ENCODE measurements at places on chromosomes 2 and 18.

- DNase-seq, result no peak
Observed at GRCh38 chr2:169091256-169091655, 21.9 kb downstream of the DHRS9 start.

DNA sequence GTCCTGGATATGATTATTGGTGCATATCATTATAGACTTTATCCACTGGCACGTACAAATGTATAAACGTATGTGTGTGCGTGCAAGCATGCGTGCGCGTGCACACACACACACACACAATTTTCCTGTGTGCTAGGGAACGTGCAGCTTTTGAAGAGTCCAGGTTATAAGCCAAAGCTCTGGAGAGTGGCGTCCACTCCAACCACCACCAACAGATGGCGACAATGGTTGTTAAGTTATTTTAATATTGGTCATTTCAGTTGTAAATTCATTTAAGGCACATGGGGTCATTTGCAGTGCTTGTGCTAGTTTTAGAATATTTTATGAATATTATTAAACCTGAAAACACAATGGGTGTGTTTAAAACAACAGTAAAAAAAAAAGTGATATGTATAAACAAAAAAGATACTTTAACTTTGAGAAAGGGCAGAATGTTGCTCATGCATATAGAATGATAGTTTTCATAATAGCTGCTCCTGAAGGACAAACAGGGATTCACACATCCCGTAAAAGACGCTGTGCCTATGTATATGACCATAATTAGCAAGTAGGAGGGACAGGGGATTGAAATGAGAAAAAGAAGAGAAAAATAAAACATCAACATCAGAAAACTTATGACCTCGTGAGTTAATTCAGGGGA lies 124.2 kb upstream of the ITGB6 start:
- DNase-seq, result peak; percentile 32

- DNase-seq, result no peak
Observed at GRCh38 chr2:118176601-118177000, 88.3 kb downstream of the INSIG2 start.

- no peak for DNase-seq
Observed at GRCh38 chr18:38883111-38883510, 1317.5 kb upstream of the CELF4 start.

DNA sequence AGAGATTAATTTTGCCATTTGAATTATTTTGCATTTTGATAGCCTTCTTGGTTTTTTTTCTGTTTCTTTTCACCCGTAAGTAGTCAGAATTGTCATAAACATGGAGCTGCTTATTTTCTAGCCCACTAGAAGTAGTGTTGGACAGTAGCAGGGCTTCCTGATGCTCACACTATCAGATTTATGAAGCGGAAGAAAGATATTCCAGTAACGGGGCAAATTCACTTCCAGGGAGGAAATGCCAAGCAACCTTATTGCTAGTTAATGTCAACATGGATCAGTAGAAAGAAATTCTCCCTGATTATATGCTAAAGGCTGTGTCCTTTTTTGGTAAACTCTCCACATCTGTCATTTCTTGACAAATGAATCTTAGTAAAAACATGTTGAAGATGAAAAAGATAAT lies 19.2 kb upstream of the ADAM23 start:
- DNase-seq, result no peak

- DNase-seq, result peak; percentile 79
Observed at GRCh38 chr2:231672617-231673347, 35.5 kb upstream of the PTMA start.

- no peak for DNase-seq
Observed at GRCh38 chr2:201413143-201413542, 38.1 kb downstream of the TRAK2 start.

DNA sequence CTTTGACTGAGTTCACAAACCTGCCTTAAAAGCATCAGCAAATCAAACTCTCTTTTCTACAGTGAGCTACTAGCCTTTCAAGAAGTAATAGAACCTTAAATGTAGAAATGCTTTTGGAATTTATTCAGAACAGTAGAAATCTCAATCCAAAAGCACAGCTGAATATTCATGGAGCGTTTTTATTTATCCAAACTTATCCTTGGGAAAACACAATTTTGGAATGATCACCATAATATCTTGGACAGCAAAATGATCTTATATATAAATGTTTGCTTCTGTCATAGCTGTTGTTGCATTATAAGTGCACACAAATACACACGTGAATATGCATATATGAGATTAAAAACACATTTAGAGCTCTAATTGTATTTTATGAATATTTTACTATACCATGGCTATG lies 747.3 kb upstream of the PIK3C3 start:
- no peak for DNase-seq

- no peak for DNase-seq
Observed at GRCh38 chr2:78676921-78677696, 348.4 kb upstream of the REG3G start.

- DNase-seq, result no peak
Observed at GRCh38 chr18:23968638-23969604, 45.6 kb upstream of the TTC39C start.

DNA sequence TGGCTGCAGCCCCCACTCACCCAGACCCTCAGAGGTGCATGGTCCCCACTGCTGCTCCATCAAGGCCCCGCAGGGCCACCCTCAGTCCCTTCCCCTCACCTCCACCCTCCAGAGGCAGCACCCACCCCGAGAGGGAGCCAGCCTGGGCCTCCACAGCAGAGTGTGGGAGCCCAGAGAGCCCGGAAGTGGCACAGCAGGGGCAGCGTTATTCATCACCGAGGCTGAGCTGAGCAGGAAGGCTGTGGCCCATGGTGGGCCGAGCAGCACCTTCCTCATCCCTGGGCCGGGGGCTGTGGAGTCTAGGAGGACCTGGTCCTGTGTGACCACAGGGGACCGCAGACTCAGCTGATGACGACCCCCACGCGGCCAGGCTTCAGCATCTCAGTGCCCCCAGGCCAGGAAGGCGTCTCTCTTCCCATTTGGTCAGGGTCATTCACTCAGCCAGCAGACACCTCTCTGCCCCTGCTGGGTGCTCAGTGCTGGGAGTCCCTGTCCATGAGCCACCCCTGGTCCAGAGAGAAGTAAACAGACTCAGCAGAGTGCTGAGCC lies 258.1 kb downstream of the ATAD2B start:
- DNase-seq, result no peak

GRCh38 chr2:25098056-25098455 lies 56.2 kb downstream of the EFR3B start:
- DNase-seq, result no peak

GRCh38 chr2:162022290-162022945 lies 51.6 kb downstream of the DPP4 start:
- no peak for DNase-seq

DNA sequence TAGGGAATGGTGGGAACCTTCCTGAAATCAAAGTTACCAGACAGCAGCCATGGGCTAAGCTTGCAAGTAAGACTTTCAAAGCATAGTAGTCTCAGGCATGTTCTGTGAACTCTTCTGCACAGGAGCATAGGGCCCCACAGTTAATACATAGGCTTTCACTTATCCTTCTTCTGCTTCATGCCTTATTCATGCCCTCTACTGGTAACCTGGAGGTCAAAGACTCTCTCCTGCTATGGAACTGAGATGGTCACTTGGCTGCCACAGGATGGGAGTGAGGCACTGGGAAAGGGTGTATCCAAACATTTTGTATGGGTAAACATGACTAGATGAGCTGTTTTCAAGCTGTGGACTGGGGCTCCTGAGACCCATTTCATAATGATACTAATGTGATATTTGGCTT lies 49.1 kb upstream of the ZNF638 start:
- no peak for DNase-seq

DNA sequence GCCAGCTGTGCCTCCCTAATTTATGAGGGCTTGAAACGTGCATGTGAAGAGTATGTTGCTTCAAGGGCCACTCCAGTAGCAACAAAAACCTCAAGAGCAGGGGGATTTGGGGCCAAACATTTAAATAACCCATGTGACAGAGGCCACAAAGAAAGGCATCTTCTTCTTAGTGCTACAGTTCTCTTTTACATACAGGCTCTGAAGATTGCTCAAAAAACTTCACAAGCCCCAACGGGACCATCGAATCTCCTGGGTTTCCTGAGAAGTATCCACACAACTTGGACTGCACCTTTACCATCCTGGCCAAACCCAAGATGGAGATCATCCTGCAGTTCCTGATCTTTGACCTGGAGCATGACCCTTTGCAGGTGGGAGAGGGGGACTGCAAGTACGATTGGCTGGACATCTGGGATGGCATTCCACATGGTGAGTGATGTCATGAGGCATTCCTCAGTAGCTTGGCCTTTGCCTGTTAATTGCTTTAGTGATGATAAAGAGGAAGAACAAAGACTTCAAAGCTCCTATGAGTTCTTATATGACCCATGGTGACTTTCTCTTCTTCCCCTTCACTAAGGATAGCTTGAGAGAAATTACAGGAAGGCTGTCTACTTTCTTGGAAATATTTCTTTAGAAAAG lies 40.1 kb downstream of the NRP2 start:
- no peak for DNase-seq

GRCh38 chr18:49021076-49021432 lies 70.3 kb upstream of the SMAD7 start:
- DNase-seq, result no peak

- no peak for DNase-seq
Observed at GRCh38 chr2:12929758-12930157, 213.0 kb downstream of the TRIB2 start.

DNA sequence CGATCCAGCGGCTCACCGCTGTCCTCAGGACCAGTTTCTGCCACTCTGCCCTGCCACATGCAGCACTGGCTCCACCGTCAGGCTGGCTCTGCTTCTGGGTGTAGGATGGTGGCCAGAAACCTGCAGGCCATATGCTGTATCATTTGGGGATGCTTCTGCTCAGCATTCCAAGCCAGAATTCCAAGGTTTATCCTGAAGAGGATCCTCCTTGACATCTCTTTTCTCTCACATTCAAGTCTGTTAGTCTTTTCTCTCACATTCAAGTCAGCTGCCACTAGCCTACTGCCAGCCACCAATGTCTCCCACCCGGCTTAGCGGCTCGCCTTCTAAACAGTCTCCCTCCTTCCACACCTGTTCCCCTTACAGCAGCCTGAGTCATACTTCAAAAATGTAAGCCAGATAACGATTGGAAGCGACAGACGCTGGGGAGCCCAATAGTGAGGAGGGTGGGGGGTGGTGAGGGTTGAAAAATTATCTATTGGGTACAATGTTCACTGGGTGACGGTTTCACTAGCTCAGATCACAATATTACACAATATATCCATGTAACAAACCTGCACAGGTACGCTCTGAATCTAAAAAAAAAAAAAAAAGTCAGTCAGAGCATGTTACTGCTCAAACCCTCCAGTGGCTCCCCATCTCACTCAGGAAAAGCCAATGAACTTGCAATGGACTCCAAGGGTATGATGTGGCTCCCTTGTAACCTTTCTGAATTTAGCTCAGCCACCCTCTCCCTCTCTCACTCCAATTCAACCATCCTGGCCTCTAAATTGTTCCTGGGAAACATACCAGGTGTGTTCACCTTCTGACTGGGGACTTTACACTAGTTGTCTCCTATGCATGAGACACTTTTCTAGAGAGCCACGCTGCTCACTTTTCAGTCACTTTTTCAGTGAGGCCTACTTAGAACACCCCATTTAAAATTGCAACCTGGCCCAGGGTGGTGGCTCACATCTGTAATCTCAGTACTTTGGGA lies 38.8 kb upstream of the SP3 start:
- DNase-seq, result no peak

- no peak for DNase-seq
Observed at GRCh38 chr2:234724850-234725249, 227.0 kb upstream of the SH3BP4 start.

- no peak for DNase-seq
Observed at GRCh38 chr2:127485694-127486071, 40.6 kb downstream of the IWS1 start.

- DNase-seq, result no peak
Observed at GRCh38 chr2:238291550-238292281, 3.3 kb upstream of the PER2 start.

DNA sequence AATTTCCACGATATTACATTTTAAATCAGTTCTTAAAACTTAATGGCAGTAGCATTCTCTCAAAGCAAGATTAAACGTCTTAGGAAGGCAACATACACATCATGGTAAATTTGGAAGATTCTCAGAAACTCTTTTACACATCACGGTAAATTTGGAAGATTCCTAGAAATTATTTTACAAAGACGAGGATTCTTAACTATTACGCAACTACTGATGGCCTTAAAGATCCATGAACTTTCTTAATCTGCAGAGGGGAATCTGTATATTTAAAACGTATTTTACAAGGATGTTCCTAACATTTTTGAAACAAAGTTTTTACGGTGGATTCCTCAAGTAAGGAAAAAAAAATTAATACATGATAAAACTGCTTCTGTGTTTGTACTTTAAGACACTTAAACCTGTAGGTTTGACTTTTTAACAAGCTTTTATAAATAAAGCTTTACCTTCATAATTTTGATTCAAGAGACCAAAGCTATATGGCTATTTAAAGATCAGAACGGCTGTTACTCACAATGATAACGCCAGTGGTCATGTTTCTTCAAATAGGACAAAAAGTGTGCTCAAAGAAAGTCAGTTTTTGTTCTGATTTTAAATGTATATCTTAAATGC lies 1.7 kb downstream of the ATF2 start:
- DNase-seq, result no peak

- no peak for DNase-seq
Observed at GRCh38 chr18:64974391-64975125, 776.3 kb upstream of the CDH7 start.

DNA sequence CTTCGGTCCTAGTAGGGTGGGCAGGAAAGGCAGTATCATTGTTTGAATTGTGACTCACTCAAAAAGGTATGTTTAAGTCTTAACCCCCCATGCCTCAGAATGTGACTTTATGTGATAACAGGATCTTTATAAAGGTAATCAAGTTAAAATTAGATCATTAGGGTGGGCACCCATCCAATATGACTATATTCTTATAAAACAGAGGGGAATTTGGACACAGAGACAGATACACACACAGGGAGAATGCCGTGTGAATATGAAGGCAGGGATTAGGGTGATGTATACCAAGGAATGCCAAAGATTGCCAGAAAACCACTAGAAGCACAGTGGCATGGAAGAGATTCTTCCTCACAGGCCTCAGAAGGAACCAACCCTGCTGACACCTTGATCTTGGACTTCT lies 281.8 kb downstream of the CLIP4 start:
- no peak for DNase-seq

DNA sequence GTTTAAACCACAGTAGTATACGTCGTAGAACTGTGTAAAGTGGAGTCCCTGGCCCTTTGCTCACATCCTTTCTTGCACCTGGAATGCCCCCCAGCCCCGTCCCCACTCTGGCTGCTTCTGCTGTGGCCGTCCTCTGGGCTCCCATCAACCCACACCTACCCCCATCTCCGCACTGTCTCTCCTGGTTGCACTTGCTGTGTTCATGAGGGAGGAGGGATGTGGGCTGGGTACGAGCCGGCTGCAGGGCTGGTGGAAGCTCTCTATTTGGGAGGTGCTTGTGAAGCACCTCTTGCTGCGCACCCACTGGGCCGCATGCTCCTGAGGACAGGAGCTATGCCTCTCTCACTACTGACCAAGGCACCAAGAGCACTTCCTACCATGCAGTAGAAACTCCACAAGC lies 5.1 kb downstream of the OR6B3 start:
- DNase-seq, result no peak

- no peak for DNase-seq
Observed at GRCh38 chr2:763766-764525, 86.7 kb upstream of the TMEM18 start.

Data from GM13977 (cell line).